MCF 10A (cell line): ENCODE measurements at places on chromosomes 7 and 10.

- H3K36me3 ChIP-seq, result no peaks in the 10 kb centered on the region
- no peak overlapping the region for H3K4me3 ChIP-seq
These were observed 52.1 kb downstream of the GNAI1 start for GRCh38 chr7:80186721-80187120.

DNA sequence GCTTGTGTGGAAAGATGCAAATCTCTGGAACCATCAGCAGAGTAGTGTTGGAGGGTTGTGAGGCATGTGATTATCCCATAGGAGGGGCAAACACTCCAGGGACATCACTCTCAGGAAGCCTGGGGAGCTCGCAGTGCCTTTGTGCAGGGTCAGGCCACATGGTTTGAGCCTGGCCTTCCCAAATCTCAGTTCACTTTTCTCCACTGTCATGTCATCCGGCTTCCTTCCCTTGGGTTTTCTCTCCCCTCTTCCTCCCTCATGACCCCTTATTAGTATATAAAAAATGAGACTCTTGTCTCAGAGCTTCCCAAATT lies 20.4 kb downstream of the TSPAN14 start:
- H3K27ac ChIP-seq, result peak overlapping the region; percentile 99
- peaks cover 24% of the 10 kb centered on the region for H3K36me3 ChIP-seq
- H3K4me3 ChIP-seq, result peak overlapping the region; percentile 26
- H3K27me3 ChIP-seq, result no peaks in the 10 kb centered on the region

DNA sequence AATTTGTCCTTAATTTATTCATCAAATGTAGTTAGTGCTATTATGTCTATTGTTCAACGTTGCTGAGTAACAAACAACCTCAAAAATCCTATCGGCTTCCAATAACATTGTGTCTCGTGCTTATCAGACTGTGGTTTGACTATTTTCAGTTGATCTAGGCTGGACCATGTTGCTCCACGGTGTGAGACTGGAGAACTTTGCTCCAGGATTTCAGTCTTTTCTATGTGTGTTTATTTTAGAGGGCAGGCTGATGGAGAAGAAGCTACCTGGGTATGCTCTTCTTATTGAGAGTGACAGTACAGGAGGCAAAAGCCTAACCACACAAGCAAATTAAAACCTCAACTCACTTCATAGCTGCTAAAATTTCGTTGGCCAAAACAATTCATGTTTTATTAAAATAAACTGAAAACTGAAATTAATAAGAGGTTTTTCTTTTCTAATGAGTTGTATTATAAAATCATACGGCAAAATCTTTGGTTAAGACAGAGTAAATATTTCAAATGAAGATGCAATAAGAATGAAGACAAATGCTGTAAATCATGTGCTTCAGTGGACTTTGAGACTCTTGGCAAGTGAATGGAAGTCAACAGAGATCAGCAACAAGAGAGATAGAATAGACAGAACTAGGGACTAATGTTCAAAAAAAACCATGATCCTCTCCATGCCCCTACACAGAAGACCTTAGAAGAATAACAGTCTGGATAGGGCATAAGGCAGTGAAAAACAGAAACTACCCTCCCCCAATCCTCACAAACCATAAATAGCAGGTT lies 418.0 kb upstream of the ETV1 start:
- no peaks in the 10 kb centered on the region for H3K27me3 ChIP-seq
- H3K4me3 ChIP-seq, result no peak overlapping the region
- no peaks in the 10 kb centered on the region for H3K36me3 ChIP-seq
- peaks cover 8% of the 10 kb centered on the region for H3K4me1 ChIP-seq
- no peak for DNase-seq
- H3K27ac ChIP-seq, result no peak overlapping the region

GRCh38 chr7:105776986-105777910 lies 99.2 kb downstream of the ATXN7L1 start:
- peaks cover 13% of the 10 kb centered on the region for H3K36me3 ChIP-seq
- H3K4me3 ChIP-seq, result no peak overlapping the region
- H3K27ac ChIP-seq, result peak overlapping the region; percentile 5
- H3K4me1 ChIP-seq, result peaks cover 8% of the 10 kb centered on the region
- no peaks in the 10 kb centered on the region for H3K27me3 ChIP-seq
- peak; percentile 29 for DNase-seq

- no peak overlapping the region for H3K27ac ChIP-seq
- H3K27me3 ChIP-seq, result peaks cover 15% of the 10 kb centered on the region
- H3K4me3 ChIP-seq, result peak overlapping the region; percentile 74
- peaks cover 16% of the 10 kb centered on the region for H3K4me1 ChIP-seq
- no peaks in the 10 kb centered on the region for H3K36me3 ChIP-seq
These were observed 35.1 kb upstream of the GRID1 start for GRCh38 chr10:86401588-86402282.

GRCh38 chr10:44478876-44479705 lies 94.2 kb upstream of the CXCL12 start:
- no peak overlapping the region for H3K27ac ChIP-seq
- no peaks in the 10 kb centered on the region for H3K4me1 ChIP-seq
- H3K27me3 ChIP-seq, result no peaks in the 10 kb centered on the region
- H3K4me3 ChIP-seq, result no peak overlapping the region
- DNase-seq, result no peak

DNA sequence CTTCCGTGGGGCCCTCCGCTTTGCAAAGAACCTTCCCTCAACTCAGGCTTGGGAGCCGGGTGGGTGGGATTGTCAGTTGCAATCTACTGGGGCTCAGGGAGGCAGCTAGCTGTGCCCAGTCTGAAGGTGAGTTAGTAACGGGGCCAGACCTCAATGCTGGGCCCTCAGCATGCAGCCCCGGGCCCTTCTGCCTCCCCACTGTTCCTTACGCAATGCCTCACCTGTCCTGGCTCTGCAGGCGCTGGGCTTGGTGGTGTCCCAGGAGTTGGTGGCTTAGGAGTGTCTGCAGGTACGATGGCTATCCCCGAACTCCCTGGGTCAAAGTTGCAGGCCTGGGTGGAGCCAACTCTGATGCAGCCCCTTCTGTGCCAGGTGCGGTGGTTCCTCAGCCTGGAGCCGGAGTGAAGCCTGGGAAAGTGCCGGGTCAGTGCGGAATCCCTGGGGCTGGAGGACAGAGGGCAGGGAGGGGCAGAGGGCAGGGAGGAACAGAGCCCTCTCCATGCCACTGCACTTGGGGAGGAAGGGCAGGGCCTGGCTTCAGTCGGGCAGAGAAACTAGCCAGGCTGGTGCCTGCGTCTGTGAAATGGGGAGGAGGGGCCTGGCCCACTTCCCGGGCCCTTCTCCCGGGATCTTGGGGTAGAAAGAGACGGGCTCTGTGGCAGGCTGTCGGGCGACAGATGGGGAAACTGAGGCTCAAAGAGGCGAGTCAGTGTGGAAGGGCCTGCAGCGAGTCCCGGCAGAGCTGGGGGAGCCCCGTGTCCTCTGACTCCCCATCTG lies 15.0 kb downstream of the ELN start:
- H3K4me1 ChIP-seq, result peaks cover 6% of the 10 kb centered on the region
- no peak overlapping the region for H3K27ac ChIP-seq
- H3K27me3 ChIP-seq, result no peaks in the 10 kb centered on the region
- no peaks in the 10 kb centered on the region for H3K36me3 ChIP-seq
- no peak for DNase-seq

DNA sequence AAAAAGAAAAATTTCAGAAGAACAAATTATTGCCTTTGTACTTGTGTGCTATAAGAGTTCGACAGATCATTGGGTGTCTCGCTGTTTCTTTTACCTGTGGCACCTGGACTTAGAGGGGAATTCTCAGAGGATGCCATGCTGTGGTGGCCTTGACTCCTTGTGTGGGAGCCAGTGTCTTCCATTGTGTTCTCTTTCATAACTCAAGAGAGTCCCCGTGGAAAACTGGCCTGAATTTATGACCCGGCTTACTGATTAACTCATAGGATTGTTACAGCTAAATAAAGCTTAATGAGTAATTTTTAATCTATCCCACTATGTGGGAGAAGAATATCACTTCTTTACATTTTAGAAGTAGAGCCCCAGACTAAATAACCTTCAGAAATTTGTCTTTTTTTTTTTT lies 54.5 kb downstream of the UBE3C start:
- no peaks in the 10 kb centered on the region for H3K27me3 ChIP-seq
- H3K4me3 ChIP-seq, result no peak overlapping the region
- H3K27ac ChIP-seq, result no peak overlapping the region
- no peak for DNase-seq
- peaks cover 10% of the 10 kb centered on the region for H3K4me1 ChIP-seq

DNA sequence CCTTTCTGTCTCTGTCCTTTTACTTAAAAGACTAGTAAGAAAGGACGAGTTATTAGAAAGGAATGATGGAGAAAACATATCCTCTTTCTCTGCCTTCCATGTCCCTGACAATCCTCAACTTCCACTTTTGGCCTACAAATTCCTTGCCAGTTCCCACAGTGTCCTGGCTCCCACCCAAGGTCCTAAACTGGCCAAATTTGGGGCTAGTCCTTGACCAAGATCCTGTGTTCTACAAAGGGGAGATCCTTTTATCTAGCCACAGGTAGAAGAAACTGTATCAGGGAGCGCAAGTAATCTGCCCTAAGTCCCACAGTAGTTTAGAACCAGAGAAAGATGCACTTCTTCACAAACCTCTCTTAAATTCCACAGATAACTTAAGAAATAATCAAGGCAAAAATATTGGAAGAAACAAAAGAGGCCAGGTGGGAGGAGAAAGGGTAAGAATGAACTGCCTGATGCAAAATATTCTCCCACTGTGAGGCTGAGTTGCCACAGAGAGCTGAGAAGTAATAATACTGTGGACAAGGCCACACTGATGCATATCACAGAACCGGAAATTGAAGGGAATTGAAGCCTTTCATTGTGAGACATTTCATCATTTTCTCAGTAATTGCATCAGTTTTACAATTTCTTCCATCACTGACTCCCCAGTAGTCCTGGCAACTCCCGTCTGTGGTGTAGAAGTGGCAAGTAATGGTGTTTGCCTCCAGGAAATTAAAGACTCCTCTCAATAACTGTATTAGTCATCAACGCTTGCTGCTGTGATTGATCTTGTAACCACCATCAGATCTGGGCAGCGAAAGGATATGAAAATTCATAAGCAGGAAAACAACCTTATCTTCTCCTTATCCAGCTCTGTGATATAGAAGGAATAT lies 47.2 kb downstream of the DNAJC12 start:
- H3K4me3 ChIP-seq, result no peak overlapping the region
- no peaks in the 10 kb centered on the region for H3K27me3 ChIP-seq
- peaks cover 20% of the 10 kb centered on the region for H3K4me1 ChIP-seq
- peaks cover 4% of the 10 kb centered on the region for H3K36me3 ChIP-seq
- peak; percentile 57 for DNase-seq

DNA sequence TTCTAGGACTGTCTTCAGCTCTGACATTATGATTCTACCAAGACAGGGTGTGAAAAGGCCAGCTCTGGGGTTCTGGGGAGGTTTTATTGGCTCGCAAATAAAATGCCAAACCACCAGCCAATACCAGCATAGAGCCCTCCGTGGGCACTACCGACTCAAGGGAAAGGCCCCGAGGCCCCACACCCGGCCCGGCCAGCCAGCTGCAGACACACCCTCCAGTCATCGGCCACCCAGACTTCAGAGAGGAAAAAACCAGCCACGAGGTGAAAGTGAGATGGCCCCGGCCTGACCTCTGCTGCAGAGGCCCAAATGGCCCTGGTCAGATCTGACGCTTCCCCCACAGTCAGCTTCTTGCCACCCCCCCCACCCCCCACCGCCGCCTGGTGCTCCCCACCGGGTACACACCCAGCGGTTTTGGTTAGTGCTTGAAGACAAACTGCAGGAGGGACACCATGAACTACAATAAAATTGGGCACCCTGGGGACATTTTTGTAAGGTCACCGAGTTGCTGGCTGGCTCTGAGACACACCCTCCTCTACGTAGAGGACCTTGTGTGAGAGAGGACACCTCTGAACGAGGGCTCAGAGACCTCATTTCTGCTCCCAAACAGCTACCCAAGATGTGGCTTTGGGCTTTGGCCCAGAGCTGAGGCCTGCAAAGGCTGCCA lies 79.9 kb downstream of the PRKAG2 start:
- no peaks in the 10 kb centered on the region for H3K36me3 ChIP-seq
- peak; percentile 45 for DNase-seq
- peak overlapping the region; percentile 52 for H3K4me3 ChIP-seq
- no peaks in the 10 kb centered on the region for H3K27me3 ChIP-seq
- H3K4me1 ChIP-seq, result peaks cover 25% of the 10 kb centered on the region
- peak overlapping the region; percentile 94 for H3K27ac ChIP-seq

GRCh38 chr7:43905956-43906330 lies 453 bp downstream of the URGCP start:
- H3K4me1 ChIP-seq, result peaks cover 34% of the 10 kb centered on the region
- DNase-seq, result no peak
- peak overlapping the region; percentile 94 for H3K27ac ChIP-seq
- H3K27me3 ChIP-seq, result no peaks in the 10 kb centered on the region
- H3K4me3 ChIP-seq, result peak overlapping the region; percentile 84
